ENCODE measurements at places on chromosomes 1 and 21.

DNA sequence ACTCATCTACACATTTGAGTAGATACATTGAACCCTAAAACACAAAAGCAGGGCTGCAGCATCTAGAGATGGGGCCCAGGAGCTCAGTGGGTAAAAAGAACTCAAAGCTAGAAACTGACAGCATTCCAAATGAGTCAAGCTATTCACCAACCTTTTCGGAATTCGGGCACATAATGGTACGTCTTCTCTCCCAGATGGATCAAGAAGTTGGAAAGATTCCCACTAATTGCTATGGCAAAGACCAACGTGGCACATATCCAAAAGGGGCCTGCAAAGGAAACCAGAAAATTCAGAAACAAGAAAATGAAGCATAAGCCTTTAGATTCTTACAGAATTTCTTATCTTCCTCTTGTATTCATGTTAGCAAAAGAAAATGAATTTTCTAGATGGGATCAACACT, 18.4 kb downstream of the YIPF1 start:
- no peak for DNase-seq

GRCh38 chr1:44481701-44482100, 76.6 kb downstream of the RNF220 start:
- no peak for DNase-seq

GRCh38 chr1:202586018-202586821, 124.0 kb downstream of the SYT2 start:
- no peak for DNase-seq

- no peak for DNase-seq
Observed at GRCh38 chr1:107777664-107778047, 187.3 kb downstream of the VAV3 start.

DNA sequence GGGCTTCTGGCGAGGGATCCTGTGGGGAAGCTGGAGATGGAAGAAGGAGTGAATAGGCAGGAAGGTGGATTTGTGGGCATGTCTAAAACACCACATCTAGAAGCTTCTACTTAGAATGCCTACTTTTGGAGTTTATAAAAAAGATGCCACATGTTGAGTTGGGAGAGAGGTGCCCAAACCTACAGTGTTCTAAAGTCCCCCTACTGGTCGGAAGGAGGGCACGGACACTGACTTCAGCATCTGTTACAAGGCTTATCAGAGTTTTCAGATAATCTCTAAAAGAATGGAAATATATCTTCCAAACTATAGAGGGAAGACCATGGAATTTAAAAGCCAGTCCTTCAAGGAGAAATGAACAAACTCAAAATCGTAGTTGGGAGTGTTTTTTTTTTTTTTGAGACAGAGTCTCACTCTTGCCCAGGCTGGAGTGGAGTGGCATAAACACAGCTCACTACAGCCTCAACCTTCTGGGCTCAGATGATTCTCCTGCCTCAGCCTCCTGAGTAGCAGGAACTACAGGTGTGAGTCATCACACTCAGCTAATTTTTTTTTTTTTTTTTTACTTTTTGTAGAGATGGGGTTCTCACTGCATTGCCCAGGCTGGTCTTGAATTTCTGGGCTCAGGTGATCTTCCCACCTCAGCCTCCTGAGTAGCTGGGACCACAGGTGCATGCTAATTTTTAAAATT, 14.8 kb downstream of the IBA57 start:
- DNase-seq, result no peak

- no peak for DNase-seq
Observed at GRCh38 chr1:64043976-64044375, 159.4 kb upstream of the UBE2U start.

DNA sequence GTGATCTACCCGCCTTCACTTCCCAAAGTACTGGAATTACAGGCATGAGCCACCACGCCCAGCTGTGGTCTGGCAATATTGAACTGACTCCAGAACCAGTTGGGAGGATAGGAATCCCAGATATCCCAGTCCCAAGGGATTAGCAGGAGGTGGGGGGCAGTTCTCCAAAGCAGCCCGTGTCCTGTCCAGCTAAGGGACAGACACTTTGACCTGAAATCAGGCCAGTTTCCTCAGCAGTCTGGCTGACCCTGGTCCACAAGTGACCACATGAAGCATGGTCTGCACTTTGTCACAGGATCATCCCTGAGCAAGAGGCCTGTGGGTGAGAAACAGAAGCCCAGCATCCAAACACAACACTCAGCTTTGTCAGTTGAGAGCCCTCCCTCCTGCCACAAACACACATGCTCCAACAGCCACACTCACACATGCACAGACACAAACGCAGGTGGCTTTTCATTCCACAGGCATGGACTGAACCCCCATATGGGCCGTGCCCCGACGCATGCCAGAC, 2.7 kb upstream of the FDPS start:
- no peak for DNase-seq

DNA sequence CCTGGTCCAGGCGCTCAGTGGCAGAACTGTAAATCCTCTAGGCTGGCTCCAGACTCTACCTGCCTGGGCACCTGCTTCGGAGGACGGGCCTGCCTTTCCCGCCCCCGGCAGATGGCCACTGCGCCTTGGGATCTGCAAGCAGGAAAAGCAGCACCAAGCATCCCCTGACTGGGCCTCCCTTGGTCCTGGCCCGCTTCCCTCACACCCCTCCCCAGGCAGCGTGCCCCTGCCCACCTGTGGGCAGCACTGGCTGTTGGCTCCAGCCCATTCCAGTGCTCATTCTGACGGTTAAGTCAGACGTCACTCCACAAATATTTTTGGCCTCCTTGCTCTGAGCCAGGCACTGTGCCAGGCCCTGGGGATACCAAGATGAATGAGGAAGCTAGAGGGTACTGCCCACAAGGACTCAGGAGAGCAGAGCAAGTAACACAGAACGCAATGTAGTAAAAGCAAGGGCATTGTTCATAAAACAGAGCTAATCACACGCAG, 22.0 kb upstream of the BLACAT1 start:
- no peak for DNase-seq

DNA sequence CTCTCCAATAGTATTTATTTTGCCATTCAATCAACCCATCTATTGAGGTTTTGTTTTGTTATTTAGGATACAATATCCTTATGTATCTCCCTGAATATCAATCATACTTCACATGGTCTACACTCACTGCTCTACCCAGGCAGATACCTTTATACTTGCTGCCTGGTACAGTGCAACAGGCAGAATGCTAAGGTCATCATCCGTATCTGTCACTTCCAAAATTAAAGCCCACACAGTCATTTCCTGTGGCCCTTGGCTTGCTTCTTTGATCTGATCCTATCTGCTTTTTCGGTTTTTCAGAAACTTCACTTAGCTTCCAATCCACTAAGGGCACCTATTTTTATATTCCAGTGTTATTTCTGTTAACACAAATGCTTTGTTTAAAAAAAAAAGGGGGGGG, 22.3 kb upstream of the ZZZ3 start:
- no peak for DNase-seq

- DNase-seq, result no peak
Observed at GRCh38 chr1:66705110-66705509, 47.1 kb upstream of the DYNLT5 start.

GRCh38 chr1:201404722-201405483, 5.8 kb upstream of the LAD1 start:
- DNase-seq, result no peak
